ENCODE measurements at places on chromosomes 2 and 18.

DNA sequence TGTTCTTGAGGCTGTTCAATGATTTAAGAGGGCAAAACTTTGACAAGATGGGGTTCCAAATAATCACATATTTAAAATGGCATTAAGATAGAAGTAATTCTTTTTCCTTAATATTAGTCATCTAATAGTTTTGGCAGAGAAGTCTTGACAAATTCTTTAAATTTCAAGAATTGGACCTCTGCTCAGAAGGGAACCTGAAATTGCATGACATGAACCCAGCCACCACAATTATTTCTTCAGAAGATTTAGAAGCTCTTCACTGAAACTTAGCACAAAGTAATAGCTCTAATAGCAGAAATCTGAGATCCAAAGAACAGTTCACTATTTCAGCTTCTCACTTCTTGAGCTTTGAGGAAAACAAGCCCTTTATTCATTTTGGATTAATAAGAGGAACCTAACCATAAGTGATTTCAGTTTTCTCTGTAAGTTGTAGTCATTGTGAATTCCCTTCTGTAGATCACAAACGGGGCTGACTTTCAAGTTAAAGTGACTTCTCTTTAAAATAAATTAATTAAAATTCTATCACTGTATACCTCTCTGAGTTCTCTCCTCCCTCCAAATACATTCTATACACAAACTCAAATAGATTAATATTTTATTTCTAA, 100.6 kb upstream of the ITGA4 start:
- DNase-seq: no peak

- no peak for DNase-seq
Observed at GRCh38 chr2:239966029-239966852, 58.9 kb downstream of the NDUFA10 start.

GRCh38 chr2:163132850-163133249, 294.3 kb upstream of the KCNH7 start:
- no peak for DNase-seq

DNA sequence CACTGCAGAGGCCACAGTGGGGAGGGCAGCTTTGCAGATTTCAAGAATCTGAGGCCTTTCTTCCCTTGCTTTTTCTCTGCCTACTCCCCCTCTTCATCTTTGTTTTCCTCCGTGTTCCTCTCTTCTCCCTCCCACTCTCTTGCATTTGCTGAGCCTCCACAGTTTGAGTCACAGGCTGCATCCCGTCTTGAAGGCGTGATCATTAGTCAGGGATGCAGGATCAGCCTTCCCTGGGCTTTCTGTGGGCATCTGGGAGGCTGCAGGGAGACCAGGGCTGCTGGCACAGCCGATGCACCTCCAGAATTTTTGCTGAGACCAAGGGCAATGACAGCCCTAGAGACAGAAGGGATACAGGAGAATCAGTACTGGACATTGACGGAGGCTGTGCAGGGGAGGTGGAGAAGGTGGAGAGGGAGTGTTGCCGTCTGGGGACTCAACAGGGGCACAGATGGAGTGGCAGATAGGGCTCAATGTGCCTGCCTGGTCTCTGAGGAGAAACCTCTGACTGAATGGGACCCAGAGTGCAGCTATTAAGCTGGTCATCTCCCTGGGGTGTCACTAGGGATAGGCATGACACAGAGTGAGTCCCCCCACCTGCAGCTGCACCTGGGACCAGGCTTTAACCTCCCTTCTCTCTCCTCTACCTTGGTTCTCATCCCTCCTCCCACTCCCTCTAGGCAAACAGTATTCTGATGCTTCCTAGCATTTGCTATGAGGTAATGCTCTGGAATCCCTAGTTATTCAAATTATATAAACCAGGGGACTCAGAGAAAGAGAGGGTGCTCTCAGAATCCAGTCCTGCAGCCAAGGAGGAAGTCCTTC, 29.0 kb upstream of the DNAJC27 start:
- no peak for DNase-seq

- no peak for DNase-seq
Observed at GRCh38 chr2:62928015-62928414, 122.6 kb upstream of the OTX1 start.

DNA sequence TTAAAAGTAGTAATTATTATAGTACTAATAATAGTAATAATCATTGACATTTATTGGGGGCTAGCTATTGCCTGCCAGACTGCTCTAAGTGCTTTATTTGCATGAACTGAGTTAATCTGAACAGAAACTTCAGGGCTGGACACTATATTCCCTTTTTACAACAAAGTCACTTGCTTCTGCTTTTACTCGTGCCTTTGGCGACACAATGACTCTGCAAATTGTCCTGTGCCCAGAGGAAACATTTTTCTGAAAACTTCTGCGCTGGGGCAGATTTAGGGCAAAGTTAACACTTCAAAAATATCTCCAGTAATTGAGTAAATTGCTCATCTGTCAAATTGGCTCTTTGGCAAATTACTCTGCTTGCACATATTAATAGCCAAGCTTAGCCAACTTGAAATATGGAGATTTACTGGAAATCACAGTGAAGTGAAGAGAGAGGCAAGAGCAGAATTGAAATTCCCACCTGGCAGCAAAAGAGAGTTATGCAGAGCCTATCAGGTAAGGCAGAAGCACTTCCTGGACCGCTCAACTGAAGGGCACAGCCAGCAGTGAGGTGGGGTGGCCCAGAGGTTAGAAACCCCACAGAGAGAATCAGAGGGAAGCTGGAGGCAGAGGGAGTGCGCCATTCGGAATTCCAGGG, 36.3 kb downstream of the BMP10 start:
- DNase-seq: no peak
